Inflammatory macrophage (primary cell): ENCODE measurements at places on chromosomes 4 and X.

DNA sequence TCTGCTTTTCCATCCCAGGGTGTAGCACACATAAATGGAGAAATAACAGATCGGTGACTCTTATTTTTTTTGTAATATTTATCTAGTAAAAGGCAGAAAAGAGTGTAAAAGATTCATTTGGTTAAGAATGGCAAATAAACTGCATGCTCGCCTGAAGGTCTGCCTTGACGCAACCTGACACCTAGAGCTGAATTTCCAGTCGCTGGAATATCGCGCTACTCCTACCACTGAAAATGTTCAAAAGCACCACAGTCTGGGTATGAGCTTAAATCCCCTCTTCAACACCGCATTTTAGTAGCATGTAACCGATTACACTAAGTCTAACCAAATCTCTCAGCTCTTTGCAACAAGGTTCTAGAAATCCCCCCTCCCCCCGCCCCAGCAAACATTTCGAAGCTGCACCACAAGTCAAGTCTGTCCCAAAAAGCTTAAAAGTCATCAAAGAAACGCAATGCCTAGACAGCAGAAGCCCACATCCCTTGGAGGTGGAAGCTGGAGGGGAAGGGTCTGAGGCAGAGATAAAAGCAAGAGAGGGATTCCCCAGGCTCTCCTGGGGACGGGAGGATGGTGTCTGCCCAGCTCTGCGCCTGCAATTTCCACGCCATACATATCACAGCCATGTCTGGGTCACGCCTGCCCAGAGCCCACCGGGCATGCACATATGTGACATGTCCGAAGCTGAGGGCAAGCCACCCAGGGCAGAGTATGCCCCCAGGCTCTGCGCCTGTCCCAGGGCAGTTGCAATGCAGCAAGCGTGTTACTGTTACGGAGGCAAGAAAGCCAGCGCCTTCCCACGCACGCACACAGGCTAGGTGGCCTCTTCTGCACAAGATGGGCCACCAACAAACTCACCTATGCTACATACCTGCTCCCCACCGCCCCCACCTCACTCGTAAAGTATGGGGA lies 1.4 kb downstream of the FGF13 start:
- no peak for DNase-seq

- no peak for DNase-seq
Measured at GRCh38 chrX:56727531-56727930, 1.5 kb upstream of the NBDY start.

DNA sequence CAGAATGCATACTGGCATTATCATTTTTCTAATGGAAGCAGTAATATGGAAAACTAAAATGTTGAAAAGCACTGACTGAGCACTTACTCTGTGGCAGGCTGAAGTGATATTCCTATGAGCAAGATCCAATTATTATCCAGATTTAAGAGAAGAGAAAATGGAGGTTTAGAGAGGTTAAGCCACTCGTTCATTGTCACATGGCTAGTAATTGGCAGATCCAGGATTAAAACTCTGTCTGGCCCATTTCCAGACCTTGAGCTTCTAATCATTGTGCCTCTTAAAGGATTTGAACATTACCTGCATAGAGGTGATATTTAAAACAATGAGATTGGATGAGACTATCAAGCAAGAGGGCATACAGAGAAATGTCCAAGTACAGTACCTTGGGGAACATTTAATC lies 80.6 kb downstream of the MFAP3L start:
- no peak for DNase-seq

DNA sequence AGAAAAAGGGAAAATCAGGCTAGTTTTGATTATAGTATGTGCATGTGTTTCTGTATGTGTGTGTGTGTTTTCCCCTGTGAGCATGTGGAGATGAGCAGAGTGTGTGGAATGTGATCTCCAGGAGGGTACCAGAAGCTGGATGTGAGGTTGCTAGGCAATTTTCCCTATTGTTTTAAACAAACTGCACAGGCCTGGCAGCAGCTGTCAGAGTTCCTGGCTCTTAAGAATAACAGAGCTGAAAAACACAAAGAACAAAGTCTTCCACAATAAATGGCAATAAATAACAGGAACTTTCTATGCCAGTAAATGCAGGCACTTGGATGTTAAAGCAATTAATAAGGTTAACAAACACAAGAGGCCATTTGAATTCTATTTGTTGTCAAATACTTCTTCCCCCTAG lies 344.6 kb upstream of the CTSO start:
- no peak for DNase-seq

GRCh38 chrX:124925681-124926080 lies 394.0 kb upstream of the TEX13C start:
- DNase-seq: no peak

DNA sequence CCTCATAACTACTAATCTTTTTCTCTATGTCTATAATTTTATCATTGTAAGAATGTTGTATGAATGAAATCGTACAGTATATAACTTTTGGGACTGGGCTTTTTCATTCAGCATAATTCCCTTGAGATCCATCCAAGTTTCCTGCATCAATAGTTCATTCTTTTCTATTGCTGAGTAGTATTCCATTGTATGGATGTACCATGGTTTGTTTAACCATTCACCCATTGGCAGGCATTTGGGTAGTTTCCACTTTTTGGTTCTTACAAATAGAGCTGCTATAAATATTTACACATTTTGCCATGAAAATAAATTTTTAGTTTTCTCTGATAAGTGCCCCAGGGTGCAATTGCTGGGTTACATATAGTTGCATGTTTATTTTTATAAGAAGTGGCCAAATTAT lies 659.8 kb downstream of the RAPGEF2 start:
- no peak for DNase-seq

DNA sequence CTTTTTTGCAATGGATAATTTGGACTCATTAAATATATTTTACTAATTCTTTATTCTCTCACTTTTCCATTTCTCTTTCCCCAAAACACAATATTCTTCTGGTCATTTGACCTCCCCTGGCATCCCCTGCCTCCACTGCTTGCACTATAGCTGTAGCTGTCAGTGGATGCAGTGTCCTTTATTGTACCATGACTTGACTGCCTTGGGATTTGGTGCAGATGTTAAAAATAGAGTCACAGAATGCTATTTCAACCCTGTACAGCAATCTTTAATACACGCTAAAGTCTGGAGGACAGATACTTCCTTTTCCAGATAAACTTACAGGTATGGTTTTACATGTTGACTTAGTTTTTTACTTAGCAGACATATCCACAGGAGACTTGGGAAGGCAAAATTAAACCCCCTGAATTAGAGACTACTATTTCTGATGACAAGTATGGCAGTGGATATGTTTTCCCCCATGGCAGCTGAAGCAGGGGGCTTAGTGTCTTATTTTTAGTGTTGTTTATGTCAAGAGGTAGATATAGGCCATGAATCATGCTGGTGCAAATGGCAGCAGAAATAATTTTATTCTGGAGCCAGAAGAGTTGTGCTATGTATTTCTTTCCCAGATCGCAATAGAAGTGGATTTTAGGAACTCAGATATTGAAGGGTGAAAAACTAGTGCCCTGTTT lies 461.4 kb downstream of the NAF1 start:
- no peak for DNase-seq

DNA sequence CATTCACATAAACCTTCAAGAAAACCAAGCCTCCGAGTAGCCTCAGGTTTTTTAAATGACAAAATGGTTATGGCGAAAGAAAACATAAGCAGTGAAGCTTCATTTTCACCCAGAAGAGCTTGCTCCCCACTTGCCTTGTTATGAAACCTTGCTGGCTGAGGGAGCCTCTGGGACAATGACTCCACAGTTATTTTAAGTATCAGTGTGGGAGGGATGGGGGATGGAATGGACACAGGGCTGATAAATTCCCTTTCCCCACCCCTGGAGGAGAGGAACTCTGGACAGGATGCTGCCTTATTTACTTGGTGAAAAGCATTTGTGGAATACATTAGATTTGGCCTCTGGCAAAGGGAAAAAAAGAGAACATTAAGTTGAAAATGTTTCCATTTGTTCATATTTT lies 220.7 kb upstream of the CNKSR2 start:
- DNase-seq: peak; percentile 36

- no peak for DNase-seq
Measured at GRCh38 chrX:12898073-12898472, 8.3 kb upstream of the TLR8 start.

- no peak for DNase-seq
Measured at GRCh38 chr4:55386840-55387239, 8.9 kb upstream of the TMEM165 start.

DNA sequence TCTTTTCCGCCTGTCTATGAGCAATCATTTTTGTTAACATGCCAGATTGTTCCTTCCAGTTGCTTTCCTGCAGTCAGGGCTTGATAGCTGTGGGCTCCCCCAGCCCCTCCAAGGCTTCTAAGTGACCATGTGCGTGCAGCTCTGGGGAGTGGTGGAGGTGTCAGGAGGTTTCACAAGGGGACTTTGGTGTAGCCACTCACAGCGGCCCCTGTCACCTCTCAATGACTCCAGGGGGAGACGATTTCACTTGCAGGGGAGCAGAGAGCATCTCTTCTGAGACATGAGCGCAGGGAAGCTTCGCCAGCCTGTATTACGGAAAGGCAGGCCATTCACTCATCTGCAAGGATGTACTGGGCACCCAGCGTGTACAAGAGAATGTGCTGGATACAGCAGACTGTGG lies 3.1 kb upstream of the GPR78 start:
- no peak for DNase-seq

DNA sequence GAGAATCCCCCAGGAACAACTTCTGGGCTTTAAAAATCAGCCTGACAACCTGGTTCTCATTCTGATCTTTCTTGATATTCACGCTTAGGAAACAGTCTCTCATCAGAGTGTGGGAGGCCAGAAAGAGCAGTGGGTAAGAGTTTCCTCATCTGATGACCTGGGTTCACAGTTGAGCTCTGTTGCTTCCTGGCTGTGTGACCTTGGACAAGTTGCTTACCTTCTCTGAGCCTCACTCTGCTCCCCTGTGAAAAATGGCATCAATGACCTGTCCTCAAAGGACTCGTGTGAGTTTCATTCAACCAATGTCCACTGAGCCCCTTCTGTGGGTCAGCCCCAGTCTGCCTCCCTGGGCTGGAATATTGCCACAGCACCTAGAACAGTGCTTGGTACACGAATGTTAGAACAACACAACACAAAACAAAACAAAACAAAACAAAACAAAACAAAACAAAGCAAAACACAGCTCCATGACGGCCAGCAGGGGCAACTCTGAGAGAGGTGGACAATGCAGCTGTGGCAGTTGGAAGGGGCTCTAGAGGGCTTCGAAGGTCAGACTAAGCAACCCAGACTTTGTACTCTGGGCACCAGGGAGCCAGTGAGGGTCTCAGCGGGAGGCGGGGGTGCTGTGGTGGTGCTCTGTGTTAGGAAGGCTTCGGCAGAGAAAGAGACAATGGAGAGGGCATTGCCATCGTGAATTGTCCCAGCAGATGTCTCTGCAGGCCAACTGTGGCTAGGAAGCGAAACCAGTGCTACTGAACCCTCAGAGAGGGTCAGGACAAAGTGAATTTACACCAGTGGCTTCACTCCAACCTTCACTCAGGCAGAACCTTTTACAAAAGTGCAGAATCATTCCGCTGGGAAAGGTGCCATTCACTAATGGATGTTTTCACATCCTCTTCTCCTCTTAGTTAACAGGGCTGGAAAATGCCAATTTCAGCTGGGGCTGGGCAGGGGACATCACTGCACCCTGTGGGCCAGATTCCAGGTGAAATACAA lies 14.3 kb upstream of the C4orf50 start:
- no peak for DNase-seq

GRCh38 chr4:109113521-109113920 lies 188.9 kb downstream of the COL25A1 start:
- DNase-seq: no peak

DNA sequence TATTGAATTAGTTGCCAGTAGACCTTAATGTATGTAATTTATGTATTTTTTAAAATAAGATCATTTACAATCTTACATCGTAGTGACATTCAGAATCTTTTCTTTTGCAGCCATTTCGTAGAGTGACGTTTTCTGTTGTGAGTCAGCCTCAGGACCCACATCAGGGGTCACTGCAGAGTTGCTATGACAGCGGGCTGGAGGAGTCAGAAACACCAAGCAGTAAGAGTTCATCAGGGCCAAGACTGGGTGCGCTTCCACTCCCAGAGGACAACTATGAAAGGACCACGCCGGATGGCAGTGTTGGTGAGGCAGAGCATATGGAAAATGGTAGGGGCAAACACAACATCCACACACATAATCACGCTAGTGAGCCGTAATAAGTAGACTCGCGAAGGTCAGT lies 199.9 kb downstream of the PCDH7 start:
- DNase-seq: no peak

DNA sequence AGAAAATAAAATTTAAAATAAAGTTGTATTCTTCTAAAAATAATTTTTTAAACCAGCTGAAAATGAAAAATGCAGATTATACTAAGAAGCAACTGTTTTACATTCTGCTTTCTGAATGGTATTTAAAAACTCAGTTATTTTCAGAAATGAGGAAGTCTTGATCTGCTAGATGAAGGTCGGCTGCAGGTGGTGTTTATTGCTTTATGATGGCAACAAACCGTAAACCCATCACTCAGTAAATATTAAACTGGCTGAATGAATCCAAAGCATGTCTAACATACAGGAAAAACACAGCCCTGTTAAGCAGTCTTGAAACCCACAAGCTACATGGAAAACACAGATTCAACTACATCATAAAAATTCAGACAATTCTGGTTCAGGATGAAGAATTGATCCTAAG lies 29.3 kb downstream of the DYNLT3 start:
- DNase-seq: no peak

GRCh38 chr4:6532658-6533057 lies 42.3 kb upstream of the MAN2B2 start:
- no peak for DNase-seq

GRCh38 chr4:79408063-79408462 lies at the start of gene GK2:
Gene GK2, minus strand, starts transcription at chr4:79408228. Its CDS starts 28 bp downstream, at chr4:79408200.
- no peak for DNase-seq

DNA sequence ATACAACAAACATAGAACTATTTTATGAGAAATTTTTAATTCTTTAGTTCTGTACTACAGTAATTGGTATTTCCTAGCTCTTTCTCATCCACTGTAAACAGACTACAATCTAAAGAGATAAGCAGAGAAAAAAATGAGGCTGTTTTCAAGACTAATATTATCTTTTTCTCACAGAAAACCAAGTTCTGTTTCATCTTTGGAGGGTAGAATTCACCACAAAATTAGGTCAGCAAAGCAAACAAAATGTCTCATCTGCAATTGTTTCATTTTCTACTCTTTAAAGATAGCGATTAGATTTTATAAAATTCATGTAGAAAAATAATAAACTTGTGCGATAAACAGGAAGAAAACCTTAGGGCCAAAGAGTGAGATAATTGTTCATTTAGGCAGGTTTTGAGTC lies 10.8 kb downstream of the APOO start:
- DNase-seq: no peak

GRCh38 chr4:2852481-2852921 lies 8.9 kb downstream of the ADD1 start:
- no peak for DNase-seq

GRCh38 chrX:154548028-154548316 lies 552 bp downstream of the IKBKG start:
- DNase-seq: no peak

DNA sequence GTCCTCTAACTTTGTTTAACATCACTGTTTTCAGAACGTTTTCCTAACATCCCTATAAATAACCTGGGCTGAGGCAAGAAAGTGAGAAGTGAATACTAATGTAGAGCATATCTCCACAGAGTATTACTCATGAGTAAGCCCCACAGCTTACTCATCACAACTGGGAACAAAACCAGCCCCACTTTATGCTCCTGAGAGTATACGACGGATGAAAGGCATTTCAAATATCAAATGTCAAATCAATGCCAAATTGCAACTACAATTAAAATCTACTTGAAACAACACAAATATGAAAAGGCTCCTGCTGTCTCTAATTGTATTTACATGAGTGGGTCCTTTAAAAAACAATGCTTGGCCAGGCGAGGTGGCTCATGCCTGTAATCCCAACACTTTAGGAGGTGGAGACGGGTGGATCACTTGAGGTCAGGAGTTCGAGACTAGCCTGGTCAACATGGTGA lies 41.2 kb downstream of the SH3RF1 start:
- peak; percentile 28 for DNase-seq
